ENCODE measurements at places on chromosomes 5 and 9.

- no peaks in the 10 kb centered on the region for H3K4me1 ChIP-seq
- H3K4me3 ChIP-seq: no peak overlapping the region
- no peak overlapping the region for H3K27ac ChIP-seq
- DNase-seq: no peak
These were observed 25.2 kb upstream of the TNIP1 start for GRCh38 chr5:151106043-151106442.

DNA sequence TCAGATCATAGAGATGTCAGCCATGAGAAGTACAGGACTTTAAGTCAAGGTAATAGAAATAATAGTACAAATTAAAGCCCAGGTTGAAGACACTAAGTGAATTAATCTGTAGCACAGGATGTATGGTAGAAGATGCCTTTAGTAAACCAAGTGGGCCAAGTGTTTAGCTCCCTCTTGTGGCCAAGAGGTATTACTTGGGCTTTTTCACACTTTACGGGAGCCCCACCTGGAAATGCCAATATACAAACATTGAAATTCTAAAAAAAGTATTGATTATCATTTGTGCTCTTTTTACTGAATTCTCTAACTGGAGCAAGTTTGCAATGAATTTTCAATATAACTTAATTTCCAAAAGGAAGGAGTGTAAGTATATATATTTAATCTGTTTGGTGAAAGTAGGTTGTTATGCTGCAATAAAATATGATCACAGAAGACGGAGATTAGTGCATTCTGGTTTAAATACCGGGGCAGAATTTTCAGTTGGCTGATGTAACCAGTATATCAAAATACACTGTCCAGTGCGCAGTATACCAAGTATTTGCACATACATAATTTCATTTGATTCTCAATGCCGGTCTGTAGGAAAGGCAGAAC is 84.7 kb downstream of the PARP8 start:
- no peak overlapping the region for H3K27ac ChIP-seq
- peak; percentile 74 for DNase-seq
- no peak overlapping the region for H3K4me3 ChIP-seq
- no peaks in the 10 kb centered on the region for H3K36me3 ChIP-seq
- no peaks in the 10 kb centered on the region for H3K4me1 ChIP-seq
- H3K27me3 ChIP-seq: no peaks in the 10 kb centered on the region

- no peak overlapping the region for H3K27ac ChIP-seq
- no peak for DNase-seq
- no peaks in the 10 kb centered on the region for H3K27me3 ChIP-seq
- no peaks in the 10 kb centered on the region for H3K4me1 ChIP-seq
- H3K4me3 ChIP-seq: no peak overlapping the region
These were observed 183.5 kb downstream of the GAS1 start for GRCh38 chr9:86763791-86764190.

DNA sequence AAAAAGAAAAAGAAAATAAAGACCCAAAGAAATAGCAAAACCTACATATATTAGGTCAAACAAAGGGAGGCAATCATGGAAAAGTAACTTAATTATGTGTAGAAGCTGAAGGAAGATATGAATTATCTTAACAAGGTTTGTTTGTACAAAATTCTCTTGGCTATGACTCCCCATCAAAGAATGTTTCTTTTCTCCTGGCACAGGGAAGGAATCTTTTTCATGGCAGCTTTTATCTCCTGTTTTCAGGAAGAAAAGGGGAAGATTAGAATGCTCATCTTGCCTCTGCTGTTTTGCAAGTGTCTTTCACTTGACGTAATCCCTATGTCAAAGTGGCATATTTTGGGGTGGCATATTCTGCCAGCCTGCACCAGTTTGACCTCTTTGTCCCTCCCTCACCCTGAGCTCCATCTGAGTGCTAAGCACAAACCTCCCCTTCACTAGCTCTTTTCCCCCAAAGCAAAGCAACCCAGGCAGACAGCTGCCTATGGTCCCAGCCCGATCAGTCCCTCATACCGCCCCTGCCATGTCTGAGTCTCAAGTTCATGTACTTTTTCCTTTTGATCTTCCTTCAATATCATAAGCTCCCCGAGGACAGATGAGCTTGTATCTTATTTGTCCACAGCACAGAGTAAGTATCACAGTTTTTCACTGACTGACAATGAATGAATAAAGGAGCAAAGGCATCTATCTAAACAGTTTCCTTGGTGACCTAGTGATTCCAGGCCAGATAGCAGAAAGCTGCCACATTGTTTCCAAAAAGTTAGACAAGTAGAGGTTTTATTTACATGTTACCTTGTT is 242.8 kb upstream of the ANKRD55 start:
- no peaks in the 10 kb centered on the region for H3K36me3 ChIP-seq
- H3K27ac ChIP-seq: no peak overlapping the region
- no peak overlapping the region for H3K4me3 ChIP-seq
- H3K27me3 ChIP-seq: no peaks in the 10 kb centered on the region

- no peaks in the 10 kb centered on the region for H3K36me3 ChIP-seq
- H3K27ac ChIP-seq: no peak overlapping the region
- no peaks in the 10 kb centered on the region for H3K27me3 ChIP-seq
These were observed 171.1 kb upstream of the FSTL4 start for GRCh38 chr5:133783481-133783880.
